ENCODE measurements at places on chromosomes 1 and 21.

DNA sequence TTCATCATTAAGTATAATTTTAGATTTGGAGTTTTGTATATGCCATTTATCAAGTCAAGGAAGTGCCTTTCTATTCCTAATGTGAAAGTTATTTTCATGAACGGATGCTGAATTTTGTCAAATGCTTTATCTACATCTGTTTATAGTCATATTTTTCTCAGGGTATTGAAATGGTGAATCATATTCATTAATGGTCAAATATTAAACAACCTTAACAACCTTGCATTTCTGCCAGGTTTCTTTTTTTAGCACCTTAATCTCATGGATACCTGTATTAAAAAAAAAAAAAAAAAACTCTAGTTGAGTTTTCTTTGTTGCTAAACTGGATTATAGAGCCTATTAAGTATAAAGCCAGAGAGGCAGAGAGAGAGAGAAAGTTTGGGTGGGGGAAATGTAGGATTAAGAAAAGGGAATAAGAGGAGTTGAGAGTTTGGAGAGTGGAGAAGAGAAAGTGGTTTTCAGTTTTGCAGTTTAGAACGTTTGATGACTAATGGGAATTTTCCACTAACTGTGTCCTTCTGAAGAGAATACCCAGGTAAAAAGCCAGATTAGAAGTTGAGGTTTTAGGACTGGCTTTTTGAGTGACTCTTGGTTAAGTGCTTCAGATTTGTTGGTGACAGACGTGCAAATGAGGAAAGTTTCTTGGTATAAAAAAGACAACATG lies 305.0 kb downstream of the HLX start:
- no peak for DNase-seq

DNA sequence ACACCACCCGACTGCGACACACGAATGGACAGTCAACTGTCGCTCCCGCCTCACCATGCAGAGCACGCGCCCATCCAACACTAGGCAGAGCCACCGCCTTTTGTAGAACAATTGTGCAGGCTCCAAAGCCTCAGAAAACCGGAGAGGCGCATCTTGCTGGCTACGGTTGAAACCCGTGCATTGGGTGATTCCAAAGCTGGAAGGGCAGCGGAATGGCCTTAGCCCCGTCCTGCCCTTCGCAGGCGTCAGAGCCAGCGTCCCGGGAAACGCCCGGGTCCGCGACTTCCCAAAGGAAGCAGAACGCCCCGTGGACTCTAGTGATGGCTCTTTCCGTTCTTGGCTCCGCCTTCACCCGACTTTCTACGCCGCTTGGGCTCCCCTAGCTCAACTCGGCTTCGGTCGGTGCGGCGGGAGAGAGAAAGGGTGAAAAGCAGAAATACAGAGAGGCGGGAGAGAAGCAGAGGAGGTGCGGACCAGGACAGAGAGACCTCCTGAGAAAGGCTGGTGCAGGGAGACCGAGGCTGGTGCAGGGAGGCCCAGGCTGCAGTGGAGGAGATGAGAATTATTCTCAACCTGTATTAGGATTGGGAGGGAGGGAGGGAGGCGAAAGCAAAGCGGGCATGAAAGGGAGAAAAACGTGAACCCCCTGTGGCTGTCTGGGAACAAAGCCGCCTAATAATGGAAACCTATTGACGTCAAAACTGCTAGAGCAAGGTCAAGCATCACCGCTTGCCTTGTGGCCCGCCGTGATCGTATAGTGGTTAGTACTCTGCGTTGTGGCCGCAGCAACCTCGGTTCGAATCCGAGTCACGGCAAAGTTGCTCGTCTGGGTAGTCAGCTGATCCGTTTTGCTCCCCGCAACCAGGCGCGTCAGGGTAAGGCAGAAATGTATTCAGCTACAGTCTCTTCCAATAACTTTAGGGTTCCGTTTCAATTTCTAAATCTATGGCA lies 99.5 kb downstream of the PRKAB2 start:
- DNase-seq, result no peak

DNA sequence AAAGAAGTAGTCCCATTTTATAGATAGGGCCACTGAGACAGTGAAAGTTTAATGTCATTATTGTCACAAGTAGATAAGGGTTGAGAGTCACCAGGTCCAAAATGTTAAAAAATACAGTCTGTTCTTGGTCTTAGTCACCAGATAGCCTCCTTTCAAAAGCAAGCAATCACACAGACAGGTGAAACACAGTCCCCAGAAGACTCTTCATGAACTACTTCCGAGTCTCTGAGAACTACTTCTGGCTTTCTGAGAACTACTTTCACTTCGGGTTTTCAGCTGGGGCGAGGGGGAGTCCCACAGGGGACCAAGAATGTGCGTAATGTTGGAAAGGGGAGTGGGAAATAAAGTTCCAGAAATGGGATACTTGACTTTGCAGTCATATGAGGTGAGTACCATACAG lies 143.2 kb downstream of the HHIPL2 start:
- no peak for DNase-seq

DNA sequence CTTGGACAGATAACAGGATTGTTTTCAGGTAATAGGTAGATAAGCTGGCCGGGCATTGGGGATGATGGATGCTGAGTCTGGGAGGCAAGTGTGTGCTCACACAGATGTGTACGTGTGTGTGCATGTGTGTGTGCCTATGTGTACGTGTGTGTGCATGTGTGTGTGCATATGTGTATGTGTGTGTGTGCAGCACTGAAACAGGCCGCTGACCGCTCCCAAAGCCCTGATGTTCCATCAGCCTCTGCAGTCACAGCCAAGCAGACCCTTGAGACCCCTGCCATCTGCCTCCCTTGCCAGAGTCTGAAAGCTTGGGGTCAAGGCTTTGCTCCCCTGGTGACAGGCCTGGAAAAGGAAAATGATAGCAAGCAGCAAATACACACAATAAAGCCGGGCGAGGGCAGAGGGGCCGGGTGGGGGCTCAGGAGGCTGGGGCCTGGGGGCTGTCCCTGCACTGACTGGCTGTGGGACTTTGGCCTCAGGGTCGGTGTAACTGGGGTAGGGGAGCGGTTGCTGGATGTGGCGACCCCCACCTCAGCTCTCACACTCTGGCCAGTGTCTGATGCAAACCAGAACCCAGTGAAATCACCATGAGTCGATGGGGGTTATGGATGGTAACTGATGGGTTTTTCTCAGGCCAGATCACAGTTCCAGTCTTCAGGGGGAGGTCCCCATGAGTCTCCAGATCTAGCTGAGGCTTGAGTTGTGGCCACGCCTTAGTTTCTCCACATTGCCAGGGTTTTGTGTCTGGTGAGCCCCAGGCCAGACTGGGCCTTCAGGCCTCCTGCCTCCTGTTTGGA lies 9.2 kb upstream of the TNFRSF8 start:
- DNase-seq, result no peak

DNA sequence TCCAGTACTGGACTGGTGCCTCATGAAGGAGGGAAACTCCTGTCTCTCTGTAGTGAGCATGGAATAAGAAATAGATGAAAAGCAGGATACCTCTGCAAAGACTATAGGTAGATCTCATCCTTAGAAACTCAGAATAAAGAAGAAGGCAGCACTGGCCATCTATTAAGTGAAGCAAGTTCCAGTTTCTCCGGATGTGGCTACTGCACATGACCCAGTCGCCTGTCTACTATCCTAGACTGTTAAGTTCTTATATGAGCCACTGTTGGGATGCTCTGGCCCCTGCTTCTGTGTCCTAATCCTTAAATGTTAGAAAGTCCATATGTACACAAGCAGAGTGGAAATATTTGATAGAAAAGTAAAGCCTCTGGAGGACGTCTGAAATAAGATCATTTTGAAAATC lies 2.2 kb downstream of the FASLG start:
- DNase-seq, result no peak

DNA sequence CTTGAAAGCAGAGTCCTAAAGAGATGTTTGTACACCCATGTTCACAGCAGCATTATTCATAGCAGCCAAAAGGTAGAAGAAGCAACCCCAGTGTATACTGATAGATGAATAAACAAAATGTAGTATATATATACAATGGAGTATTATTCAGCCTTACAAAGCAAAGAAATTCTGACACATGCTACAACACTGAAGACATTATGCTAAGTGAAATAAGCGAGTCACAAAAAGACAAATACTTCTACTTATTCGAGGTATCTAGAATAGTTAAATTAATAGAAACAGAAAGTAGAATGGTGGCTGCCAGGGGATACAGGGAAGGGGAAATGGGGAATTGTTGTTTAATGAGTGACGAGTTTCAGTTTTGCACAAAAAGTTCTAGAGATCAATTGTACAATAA lies 23.5 kb downstream of the COP1 start:
- DNase-seq, result no peak
